Naive B cell (primary cell): ENCODE measurements at places on chromosomes 6 and 20.

DNA sequence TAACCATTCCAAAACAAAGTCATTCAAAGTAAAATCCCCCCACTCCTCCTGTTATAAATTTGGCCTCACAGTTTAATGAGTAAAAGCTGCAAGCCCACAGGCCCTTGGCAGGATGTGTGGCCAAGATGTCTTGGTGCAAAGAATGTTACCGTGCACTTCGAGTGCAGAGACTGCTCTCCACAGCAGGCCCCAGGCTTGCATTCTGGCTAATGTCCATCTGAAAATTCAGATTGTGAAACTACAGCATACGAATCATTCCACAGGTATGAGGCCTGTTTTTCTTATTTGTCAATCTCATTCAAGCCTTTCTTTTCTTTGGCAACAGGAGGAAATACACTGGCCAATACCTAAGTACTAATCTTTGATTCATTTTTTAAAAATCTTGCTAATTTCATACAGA, 7.1 kb downstream of the RPS6KA2 start:
- no peak for DNase-seq

DNA sequence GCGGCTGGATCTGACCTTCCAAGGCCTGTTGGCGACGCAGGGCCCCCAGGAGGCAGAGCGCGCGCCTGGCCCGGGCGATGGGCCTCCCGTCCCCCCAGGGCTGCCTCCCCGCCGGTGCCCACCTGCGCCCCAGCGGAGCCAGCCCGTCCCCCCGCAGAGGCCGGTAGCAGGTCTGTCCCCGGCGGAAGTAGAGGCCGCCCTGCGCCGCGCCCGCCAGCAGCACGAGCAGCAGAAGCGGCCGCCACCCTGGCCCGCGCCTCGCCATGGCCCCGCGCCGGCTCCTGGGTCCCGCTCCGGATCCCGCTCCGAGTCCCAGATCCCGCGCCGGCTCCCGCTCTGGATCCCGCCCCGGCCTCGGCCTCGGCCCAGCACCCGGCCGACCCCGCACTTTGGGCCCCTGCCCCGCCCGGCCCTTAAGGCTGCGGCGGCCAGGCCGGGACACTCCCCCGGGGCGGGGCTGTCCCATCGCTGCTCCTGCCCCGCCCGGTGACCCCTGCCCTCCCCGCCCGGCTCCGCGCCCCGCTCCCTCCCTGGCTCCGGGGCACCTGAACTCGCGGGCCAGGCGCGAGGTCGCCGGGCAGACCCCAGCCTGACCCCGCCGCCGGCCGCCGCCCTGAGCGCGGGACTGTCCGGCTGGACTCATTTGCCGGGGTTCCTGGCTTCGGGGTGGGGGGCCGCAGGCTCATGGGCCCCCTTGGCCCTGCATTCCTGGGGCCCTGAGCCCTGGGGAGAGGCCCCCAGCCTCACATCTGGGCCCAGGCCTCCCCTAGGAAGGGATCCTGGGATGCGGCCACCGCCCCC, at the start of gene CTSZ:
Gene CTSZ (minus strand): TSS at position 391 of the 801 bp plus-strand sequence. CDS start 126 bp downstream, at position 265.
- DNase-seq: peak; percentile 49

- DNase-seq: no peak
These were observed 10.8 kb downstream of the HBS1L start for GRCh38 chr6:135043846-135044245.

DNA sequence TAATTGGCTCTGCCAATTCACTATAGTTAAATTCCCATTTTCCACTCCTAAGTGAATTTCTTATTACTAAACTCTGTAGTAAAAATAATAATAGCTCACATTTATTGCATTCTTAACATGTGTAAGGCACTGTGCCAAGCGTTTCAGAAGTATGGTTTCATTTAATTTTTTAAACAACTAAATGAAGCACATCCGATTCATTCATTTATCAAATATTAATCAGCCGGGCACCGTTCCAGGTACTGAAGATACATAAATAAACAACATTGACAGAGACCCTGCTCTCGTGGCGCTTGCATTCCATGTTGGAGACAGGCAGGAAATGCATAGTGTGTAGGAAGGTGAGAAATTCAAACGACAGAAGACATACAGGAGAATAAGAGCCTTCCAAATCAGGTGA, 423.2 kb upstream of the JARID2 start:
- DNase-seq: no peak

- DNase-seq: no peak
These were observed 390.1 kb downstream of the ZFAND3 start for GRCh38 chr6:38209371-38210260.

DNA sequence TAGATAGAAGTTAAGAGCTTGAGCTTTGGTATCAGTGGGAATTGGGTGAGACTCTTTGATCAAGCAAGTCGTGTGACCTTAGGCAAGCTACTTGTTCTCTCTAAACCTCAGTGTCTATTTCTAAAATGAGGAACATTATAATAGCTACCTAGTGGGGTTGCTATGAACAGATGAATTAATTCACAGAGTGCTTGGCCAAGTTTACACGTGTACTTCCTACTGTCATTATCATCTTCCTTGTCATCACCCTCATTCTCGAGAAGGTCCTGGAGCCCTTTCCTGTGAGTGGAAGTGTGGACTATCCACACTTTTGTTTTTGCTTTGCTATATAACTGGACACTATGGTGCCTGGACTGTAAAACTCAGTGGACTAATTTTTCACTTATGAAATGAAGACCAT, 64.0 kb downstream of the BCKDHB start:
- DNase-seq: no peak

DNA sequence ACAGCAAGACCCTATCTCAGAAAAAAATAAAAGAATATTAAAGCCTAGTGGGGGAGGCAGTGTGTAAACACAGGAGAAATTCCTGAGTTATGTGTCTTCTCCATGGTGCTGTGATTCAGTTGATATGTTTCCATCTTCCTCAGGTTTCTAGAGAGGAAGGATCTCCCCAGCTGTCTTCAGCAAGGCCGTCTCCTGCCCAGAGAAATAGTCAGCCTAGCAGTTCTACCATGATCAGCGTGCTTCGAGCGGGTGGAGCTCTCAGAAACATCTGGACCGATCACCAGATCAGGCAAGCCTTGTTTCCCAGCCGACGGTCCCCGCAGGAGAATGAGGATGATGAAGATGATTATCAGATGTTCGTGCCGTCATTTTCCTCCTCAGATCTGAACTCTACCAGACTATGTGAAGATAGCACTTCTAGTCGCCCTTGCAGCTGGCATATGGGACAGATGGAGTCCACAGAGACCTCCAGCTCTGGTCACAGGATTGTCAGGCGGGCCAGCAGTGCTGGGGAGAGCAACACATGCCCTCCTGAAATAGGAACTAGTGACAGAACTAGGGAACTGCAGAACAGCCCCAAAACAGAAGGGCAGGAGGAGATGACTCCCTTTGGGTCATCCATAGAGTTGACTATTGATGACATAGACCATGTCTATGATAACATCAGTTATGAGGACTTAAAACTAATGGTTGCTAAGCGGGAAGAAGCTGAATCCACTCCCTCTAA, 34.9 kb upstream of the MTHFD1L start:
- no peak for DNase-seq

DNA sequence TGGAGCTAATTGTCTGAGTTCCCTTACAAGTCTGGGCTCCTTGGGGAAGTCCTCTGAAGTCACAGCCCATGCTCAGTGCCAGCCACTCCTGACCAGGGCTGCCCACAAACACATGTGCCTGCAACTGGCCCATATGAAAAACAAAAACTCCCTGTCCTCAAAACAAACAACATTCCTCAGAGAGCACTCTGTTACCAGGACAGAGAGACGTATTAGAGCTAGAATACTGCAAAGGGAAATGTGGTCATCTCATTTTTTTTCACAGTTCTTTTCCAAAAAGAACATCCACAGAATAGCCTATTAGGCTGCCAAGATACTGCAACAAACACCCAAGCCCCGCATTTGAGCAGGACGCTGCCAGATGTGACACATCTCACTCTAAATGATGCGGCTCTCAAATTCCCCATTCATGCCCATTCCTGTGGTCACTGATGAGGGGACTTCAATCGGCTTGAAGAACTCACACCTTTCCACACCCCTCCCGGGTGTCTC, 71.1 kb downstream of the SLC22A23 start:
- DNase-seq: no peak

- DNase-seq: no peak
These were observed 172.1 kb upstream of the RUNX2 start for GRCh38 chr6:45156075-45156474.

GRCh38 chr6:109069746-109070145, 24.9 kb downstream of the SESN1 start:
- no peak for DNase-seq

DNA sequence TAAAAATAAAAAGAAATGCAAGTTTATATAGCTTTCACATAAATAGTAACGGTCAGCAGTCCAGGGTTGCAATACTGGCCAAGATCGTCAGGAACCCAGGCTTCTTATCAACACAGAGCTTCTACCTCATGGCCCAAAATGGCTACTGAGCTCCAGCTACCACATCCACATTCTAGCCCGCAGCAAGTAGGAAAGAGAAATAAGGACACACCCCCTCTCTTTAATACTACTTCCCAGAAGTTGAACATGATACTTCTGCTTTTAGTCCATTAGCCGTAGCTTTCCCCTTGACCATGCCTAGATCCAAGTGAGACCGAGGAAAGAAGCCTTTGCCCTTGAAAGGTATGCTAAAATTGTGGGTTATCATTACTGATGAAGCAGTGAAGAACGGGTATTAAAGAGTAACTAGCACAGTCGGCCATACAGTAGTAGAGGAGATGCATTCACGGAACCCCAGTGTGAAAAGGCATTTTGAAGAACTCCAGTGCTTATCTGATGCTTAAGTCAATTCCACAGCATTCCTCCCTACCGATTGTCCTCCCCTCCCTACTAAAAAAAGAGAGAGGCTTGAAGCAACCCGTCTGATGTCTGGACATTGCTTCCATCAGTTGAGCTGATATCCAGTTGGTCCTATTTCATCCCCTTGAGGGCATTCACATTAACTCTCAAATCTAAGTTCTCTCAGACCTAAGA, 226.9 kb upstream of the RREB1 start:
- no peak for DNase-seq

GRCh38 chr6:27234576-27234975, 12.9 kb upstream of the PRSS16 start:
- DNase-seq: no peak

GRCh38 chr6:63739094-63739687, 103.6 kb downstream of the PHF3 start:
- no peak for DNase-seq

- DNase-seq: no peak
These were observed 99.8 kb downstream of the SMOC2 start for GRCh38 chr6:168540713-168541291.

DNA sequence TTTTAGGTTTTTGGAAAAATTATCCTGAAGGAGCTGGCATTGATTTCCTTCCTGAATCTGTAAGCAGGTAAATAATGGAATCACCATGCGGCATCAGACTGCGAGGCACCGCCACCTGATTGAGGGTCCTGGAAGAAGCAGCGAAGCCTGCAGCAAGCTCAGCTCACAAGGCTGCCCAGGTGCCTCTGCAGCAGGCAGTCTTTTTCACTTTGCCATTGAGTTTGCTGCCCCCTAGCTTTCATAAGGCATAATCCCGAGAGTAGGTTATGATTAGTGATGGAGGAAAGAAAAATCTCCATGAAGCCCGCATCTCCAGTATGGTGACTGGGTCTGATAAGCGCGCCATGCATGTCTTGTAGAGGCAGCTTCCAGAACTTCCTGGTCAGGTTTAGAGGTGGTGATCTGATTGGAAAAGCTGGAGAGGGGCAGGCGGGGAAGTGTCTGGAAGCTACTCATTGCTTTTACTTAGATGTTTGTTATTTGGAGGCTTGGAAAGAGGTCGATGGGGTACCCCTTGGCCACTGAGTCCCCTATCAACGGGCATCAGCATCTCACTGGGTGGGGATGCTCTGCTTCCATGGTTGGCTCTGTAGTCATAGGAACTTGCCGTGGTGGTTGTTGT, 26.7 kb downstream of the IYD start:
- DNase-seq: peak; percentile 37

DNA sequence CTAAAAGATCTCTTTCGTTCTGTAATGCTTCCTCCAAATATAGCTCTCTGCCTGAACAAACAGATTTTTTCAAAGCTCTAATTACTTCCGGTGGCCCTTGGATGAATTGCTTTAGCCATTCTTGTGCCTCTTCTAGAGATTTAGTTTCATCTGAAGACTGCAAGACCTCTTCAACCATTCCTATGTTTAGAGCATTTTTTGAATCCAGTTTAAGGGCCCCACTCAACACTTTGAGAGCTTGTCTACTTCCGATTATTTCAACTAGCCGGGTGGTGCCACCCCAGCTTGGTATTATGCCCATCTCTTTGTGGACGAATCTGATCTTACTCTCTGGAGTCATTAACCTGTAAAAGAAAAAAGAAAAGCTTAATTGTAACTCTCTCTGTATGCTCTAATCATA, 23.3 kb downstream of the RNF146 start:
- no peak for DNase-seq

- DNase-seq: no peak
These were observed 1355.1 kb downstream of the HACE1 start for GRCh38 chr6:103504501-103505154.

- DNase-seq: peak; percentile 87
These were observed 25.4 kb downstream of the SLC17A9 start for GRCh38 chr20:62977613-62978560.

DNA sequence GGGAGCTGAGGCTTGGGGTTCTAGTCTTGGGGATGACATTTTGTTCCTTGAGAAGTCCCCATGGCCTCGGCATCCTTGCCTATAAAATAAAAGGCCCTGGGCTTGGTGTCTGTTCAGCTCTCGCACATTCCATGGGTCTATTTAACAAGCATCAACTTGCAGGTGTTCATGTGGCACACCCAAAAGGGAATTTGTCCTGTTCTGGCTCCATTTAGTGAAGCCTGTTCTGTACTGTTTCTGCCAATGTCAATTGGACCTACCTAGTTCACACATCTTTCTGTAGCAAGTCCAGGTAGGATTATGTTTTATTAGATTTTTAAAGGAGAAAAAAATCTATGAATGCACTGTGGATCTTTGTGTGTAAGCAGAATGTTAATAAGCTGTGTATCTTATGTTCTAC, 262.0 kb downstream of the HIVEP2 start:
- DNase-seq: no peak

GRCh38 chr20:10652185-10652584, 21.6 kb downstream of the JAG1 start:
- no peak for DNase-seq

DNA sequence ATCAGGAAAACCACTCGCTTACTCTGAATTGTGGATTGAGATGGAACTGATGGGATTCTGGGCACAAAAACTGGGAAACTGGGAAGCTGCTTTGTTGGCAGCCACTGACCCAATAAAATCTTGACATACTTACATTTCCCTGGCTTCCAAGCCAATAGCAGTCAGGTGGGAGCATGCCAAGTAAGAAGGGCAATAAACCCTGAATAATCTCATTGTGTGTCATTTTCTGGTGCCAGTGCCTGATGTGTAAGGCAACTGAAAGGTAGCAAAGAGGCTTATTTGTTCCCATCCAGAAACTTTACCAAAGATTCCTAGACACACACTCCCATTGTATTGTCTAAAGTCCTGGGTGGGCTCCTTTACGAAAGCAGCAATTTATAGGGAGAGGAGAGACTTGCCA, 93.2 kb downstream of the TBX18 start:
- DNase-seq: no peak
